Chondrocyte (in vitro differentiated cells): ENCODE measurements at places on chromosomes 4 and X.

DNA sequence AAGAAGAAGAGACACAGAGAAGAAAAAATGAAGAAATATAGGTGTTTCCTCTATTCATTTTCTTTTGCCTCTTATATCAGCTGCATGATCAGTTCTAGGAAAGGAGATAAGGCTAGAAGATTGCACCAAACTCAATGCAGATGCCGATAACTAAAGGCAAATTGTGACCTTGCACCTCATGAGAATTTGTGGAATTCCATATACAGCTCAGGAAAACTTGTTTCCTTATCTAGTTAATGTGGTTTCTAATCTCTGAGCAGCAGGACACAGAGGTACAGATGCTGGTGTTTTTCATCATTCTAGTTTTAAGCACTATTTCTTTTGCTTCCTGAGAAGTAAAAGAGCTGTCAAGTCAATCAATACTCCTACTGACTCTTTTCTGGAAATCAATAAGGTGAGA, 104.6 kb upstream of the NWD2 start:
- H3K4me1 ChIP-seq = no peaks in the 10 kb centered on the region
- no peak overlapping the region for H3K4me3 ChIP-seq
- H3K27ac ChIP-seq = no peak overlapping the region
- DNase-seq = no peak
- no peaks in the 10 kb centered on the region for H3K36me3 ChIP-seq

DNA sequence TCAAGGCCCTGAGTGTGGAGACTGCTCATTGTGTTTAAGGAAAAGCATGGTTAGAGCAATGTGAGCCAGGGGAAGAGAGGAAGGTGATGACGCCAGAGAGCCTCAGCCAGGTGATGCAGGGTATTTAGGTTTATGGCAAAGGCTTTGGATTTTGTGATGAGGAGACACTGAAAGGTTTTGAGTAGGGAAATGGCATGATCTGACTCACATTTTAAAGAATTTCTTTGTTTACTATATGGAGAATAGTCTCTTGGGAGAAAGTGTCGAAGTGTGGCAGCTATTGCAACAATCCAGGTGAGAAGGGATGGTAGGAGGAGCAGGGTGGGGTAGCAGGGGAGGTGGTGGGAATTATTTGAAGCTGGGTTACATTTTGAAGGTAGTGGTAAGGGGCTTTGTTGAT, 293.4 kb upstream of the IGFBP7 start:
- H3K4me3 ChIP-seq = no peak overlapping the region
- peaks cover 12% of the 10 kb centered on the region for H3K4me1 ChIP-seq
- peaks cover 2% of the 10 kb centered on the region for H3K27me3 ChIP-seq
- no peaks in the 10 kb centered on the region for H3K36me3 ChIP-seq
- DNase-seq = no peak

- DNase-seq = no peak
- H3K27me3 ChIP-seq = no peaks in the 10 kb centered on the region
- no peak overlapping the region for H3K4me3 ChIP-seq
- H3K27ac ChIP-seq = no peak overlapping the region
- no peaks in the 10 kb centered on the region for H3K36me3 ChIP-seq
These were observed 16.2 kb downstream of the GPAT3 start for GRCh38 chr4:83552083-83552482.

- H3K27ac ChIP-seq = no peak overlapping the region
- no peaks in the 10 kb centered on the region for H3K36me3 ChIP-seq
- H3K27me3 ChIP-seq = no peaks in the 10 kb centered on the region
- no peak for DNase-seq
- no peak overlapping the region for H3K4me3 ChIP-seq
- H3K4me1 ChIP-seq = no peaks in the 10 kb centered on the region
These were observed 1149.2 kb downstream of the PCDH18 start for GRCh38 chr4:136383082-136383481.

DNA sequence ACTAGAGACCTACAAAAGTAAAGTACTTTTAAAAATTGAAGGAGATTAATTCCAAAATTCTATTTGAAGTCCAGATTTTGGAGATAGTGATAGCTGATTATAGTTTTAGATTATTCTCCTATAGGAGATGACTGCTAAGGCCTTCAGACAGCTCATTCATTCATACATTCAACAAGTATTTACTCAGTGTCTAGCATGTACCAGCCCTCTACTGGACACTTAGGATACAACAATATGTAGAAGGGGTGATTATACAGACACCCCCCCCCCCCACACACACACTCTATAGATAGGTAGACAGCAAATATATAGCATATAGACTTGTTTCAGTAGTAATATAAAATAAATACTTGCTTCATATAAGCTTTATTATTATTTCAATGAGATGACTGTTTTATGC, 60.4 kb upstream of the TAF9B start:
- H3K27me3 ChIP-seq = no peaks in the 10 kb centered on the region
- H3K4me1 ChIP-seq = peaks cover 2% of the 10 kb centered on the region
- no peak overlapping the region for H3K4me3 ChIP-seq
- no peaks in the 10 kb centered on the region for H3K36me3 ChIP-seq
- H3K27ac ChIP-seq = no peak overlapping the region
- no peak for DNase-seq

- no peaks in the 10 kb centered on the region for H3K36me3 ChIP-seq
- H3K4me1 ChIP-seq = peaks cover 2% of the 10 kb centered on the region
- H3K27me3 ChIP-seq = peaks cover 7% of the 10 kb centered on the region
- H3K27ac ChIP-seq = no peak overlapping the region
- no peak overlapping the region for H3K4me3 ChIP-seq
These were observed 24.5 kb downstream of the DAPP1 start for GRCh38 chr4:99841129-99841528.

GRCh38 chrX:115642895-115643530, 82.0 kb downstream of the PLS3 start:
- H3K27ac ChIP-seq = peak overlapping the region; percentile 85
- no peaks in the 10 kb centered on the region for H3K27me3 ChIP-seq
- DNase-seq = no peak
- H3K4me3 ChIP-seq = no peak overlapping the region
- H3K4me1 ChIP-seq = peaks cover 34% of the 10 kb centered on the region

DNA sequence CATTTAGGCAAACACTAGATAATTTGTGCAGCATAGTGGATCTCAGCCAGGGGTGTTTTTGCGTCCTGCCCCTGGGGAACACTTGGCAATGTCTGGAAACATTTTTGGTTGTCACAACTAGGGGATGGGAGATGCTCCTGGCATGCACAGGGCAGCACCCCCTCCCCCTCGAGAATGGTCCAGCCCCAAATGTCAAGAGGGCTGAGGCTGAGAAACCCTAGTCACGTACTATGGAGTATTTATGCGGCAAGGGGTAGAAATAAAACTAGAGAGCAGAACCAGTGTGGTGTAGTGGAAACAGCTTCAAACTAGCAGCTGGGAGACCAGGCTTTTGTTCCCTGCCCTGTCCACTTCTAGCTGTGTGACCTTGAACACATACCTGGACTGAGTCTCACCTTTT, 38.2 kb upstream of the CLCN4 start:
- H3K36me3 ChIP-seq = peaks cover 5% of the 10 kb centered on the region
- peaks cover 25% of the 10 kb centered on the region for H3K4me1 ChIP-seq

GRCh38 chr4:38672397-38673129, 8.6 kb downstream of the KLF3 start:
- peak overlapping the region; percentile 90 for H3K27ac ChIP-seq
- DNase-seq = no peak
- H3K4me3 ChIP-seq = peak overlapping the region; percentile 11
- H3K4me1 ChIP-seq = peaks cover 92% of the 10 kb centered on the region
- no peaks in the 10 kb centered on the region for H3K36me3 ChIP-seq
- H3K27me3 ChIP-seq = no peaks in the 10 kb centered on the region

GRCh38 chrX:9958183-9958582, 9.0 kb upstream of the CLDN34 start:
- DNase-seq = no peak
- no peak overlapping the region for H3K4me3 ChIP-seq
- no peaks in the 10 kb centered on the region for H3K27me3 ChIP-seq
- peaks cover 16% of the 10 kb centered on the region for H3K4me1 ChIP-seq
- no peak overlapping the region for H3K27ac ChIP-seq

GRCh38 chrX:33808636-33809035, 323.5 kb downstream of the FAM47A start:
- H3K4me3 ChIP-seq = no peak overlapping the region
- H3K36me3 ChIP-seq = no peaks in the 10 kb centered on the region
- H3K27me3 ChIP-seq = no peaks in the 10 kb centered on the region
- H3K27ac ChIP-seq = no peak overlapping the region

- no peaks in the 10 kb centered on the region for H3K27me3 ChIP-seq
- no peaks in the 10 kb centered on the region for H3K36me3 ChIP-seq
- DNase-seq = no peak
- peaks cover 10% of the 10 kb centered on the region for H3K4me1 ChIP-seq
- H3K4me3 ChIP-seq = no peak overlapping the region
These were observed 133.3 kb upstream of the MBNL3 start for GRCh38 chrX:132622130-132622529.

DNA sequence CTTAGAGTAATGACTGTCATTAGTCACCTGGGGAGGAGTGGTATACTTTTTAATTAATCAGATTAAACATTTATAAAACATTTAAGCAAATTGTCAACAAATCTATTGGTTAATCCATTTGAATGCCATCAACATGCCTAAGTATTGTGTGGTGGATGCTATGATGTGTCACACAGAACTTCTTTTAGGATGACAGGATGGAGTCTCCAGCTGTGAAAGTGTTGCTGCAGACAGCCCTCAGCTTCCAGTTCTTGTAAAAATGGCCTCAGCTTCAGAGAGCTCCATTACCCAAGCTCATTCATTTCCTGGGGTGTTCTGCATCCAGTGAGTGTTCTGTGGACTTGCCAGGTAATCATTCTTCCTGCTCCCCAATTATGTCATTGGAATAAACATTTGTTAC, 74.3 kb upstream of the CLNK start:
- no peaks in the 10 kb centered on the region for H3K36me3 ChIP-seq
- H3K4me1 ChIP-seq = peaks cover 22% of the 10 kb centered on the region
- DNase-seq = no peak
- H3K4me3 ChIP-seq = no peak overlapping the region

DNA sequence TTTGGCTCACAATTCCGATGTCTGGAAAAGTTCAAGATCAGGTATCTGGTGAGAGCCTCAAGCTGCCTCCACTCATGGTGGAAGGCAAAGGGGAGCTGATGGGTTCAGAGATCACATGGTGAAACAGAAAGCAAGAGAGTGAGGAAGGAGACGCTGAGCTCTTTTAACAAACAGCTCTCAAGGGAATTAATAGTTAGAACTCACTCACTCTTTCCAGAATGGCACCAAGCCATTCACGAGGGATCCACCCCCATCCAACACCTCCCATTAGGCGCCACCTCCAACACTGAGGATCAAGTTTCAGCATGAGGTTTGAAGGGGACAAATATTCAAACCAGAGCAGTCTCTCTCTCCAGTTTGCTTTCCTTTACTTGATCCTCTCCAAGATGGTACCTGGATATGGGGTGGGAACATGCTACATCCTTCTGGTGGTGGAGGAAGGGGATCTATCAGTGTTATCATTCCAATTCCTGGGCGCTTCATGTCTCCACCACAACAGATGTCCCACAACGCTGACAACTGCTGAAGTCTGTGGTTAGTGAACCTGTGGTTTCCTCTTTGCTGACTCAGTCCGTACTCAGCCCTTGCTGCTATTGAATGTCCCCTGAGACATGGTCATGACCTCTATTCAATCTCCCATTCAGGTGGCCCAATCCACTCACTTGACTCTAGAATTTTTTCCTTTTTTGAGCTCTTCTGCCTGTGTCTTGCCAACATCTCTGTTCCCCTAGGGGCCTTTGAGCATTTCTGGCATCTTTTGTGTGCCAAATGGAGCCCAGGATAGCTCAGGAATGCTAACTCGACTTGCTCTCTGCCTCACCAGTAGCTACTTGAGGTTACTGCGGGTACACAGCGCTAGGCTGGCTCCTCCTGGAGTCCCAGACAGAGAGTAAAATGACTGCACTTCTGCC, 395.2 kb downstream of the MID1IP1 start:
- no peaks in the 10 kb centered on the region for H3K36me3 ChIP-seq
- no peak overlapping the region for H3K27ac ChIP-seq
- peaks cover 9% of the 10 kb centered on the region for H3K4me1 ChIP-seq
- no peak overlapping the region for H3K4me3 ChIP-seq
- peaks cover 4% of the 10 kb centered on the region for H3K27me3 ChIP-seq
- DNase-seq = no peak

DNA sequence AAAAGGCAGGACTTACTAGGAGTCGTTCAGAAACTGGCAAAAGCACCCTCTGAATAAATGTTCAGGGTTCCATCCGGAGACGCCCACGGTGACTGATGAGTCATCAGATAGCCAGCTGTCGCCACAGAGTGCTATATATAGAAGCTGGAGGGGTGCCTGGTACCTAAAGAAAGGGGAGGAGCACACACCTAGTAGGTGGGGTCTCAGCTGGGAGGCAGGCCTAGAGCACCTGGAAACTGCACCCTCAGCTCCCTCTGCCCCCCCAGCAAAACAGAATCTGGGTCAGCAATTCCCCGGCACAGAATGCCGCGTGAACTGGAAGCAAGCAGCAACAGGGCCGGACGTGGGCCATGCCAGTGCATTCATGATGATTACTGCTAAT, 242.0 kb downstream of the BCOR start:
- no peak overlapping the region for H3K27ac ChIP-seq
- H3K36me3 ChIP-seq = no peaks in the 10 kb centered on the region
- H3K4me3 ChIP-seq = no peak overlapping the region
- no peaks in the 10 kb centered on the region for H3K27me3 ChIP-seq

- DNase-seq = no peak
- no peak overlapping the region for H3K27ac ChIP-seq
- peaks cover 27% of the 10 kb centered on the region for H3K36me3 ChIP-seq
- no peaks in the 10 kb centered on the region for H3K4me1 ChIP-seq
These were observed 11.0 kb downstream of the TRMT44 start for GRCh38 chr4:8451440-8452182.

- no peak overlapping the region for H3K27ac ChIP-seq
- DNase-seq = no peak
- no peaks in the 10 kb centered on the region for H3K36me3 ChIP-seq
- H3K4me1 ChIP-seq = peaks cover 11% of the 10 kb centered on the region
- H3K27me3 ChIP-seq = no peaks in the 10 kb centered on the region
- no peak overlapping the region for H3K4me3 ChIP-seq
These were observed 634.2 kb upstream of the FAT1 start for GRCh38 chr4:187357821-187358220.

DNA sequence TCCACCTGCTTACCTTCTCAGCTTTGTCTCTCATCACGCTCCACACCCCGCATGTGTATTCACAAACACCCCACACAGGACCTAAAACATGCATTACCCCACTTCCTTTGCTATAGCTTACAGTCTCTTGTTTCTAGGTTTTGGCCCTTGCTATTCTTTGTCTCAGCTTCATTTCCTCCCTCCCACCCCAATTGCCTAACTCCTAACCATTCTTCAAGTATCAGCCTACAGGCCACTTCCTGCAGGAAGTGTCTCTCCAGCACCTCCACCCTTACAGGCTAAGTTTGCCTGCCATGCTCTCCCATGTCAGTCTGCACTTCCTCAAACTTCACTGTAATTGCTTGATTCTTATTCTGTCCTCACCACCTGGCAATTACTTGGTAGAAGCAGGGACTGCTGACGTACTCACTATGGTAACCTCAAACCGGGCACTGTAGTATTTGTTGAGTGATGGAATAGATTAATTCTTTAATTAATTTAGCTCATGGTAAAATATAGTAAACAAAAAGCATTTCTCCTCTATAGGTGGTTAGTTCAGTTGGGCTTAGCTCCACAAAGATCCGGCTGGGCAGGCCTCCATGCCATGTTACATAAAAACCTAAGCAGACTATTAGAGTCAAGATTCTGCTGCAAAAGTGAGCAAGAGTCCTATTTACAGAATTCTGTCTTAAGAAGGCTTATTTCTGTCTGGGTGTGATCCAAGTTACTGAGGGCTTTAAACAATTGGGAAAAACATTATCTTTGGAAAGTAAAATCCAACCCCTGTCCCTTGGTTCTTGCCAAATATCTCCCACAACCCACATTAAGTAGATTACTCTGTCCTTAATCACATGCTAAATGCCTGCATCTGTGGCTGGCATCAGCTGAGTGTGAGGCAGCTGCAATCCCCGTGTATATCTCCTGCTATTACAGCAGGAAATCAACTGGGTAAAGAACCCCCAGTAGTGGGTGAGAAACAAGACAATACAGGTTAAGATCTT, 124.7 kb upstream of the CPEB2 start:
- peaks cover 8% of the 10 kb centered on the region for H3K27me3 ChIP-seq
- H3K36me3 ChIP-seq = no peaks in the 10 kb centered on the region
- DNase-seq = no peak
- no peak overlapping the region for H3K4me3 ChIP-seq
